ENCODE measurements at places on chromosomes 4 and X. TPM values are rescaled to one million over a fixed set of nuclear protein-coding genes. Genes with fewer than 3 reads are reported as not detected.

DNA sequence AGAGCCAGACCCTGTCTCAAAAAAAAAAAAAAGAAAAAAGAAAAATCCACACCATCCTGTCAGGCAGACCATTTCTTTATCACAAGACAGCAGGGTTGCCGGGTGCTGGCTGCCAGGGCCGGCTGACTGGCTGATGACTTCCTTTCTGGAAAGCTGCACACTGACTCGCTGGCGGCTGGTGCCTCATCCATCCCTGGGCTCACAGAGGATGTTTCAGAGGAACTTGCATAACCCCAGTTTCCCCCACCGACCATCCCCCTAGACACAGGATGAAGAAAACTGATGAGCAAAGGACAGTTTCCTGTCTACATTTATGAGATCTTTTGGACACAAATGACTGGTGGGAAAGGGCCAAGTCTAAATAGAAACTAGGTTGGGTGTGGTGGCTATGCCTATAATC lies 14.1 kb downstream of the HPSE start:
- peak; percentile 15 for DNase-seq

GRCh38 chr4:704198-704891 lies 1.3 kb upstream of the PCGF3 start:
- DNase-seq = no peak

DNA sequence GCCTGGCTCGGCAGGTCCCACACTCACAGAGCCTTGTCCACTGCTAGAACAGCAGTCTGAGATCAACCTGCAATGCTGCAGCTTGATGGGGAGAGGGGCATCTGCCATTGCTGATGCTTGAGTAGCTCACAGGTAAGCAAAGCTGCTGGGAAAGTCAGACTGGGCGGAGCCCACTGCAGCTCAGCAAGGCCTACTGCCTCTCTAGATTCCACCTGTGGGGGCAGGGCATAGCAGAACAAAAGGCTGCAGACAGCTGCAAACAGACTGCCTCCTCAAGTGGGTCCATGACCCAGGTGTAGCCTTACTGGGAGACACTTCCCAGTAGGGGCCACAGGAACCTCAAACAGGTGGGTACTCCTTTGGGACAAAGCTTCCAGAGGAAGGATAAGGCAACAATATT lies 110.6 kb upstream of the ADAMTS3 start:
- no peak for DNase-seq

- DNase-seq = no peak
Observed at GRCh38 chrX:153407736-153408135, 3.5 kb upstream of the ZFP92 start.

GRCh38 chr4:71382900-71383560 lies 44.2 kb downstream of the SLC4A4 start:
- no peak for DNase-seq

DNA sequence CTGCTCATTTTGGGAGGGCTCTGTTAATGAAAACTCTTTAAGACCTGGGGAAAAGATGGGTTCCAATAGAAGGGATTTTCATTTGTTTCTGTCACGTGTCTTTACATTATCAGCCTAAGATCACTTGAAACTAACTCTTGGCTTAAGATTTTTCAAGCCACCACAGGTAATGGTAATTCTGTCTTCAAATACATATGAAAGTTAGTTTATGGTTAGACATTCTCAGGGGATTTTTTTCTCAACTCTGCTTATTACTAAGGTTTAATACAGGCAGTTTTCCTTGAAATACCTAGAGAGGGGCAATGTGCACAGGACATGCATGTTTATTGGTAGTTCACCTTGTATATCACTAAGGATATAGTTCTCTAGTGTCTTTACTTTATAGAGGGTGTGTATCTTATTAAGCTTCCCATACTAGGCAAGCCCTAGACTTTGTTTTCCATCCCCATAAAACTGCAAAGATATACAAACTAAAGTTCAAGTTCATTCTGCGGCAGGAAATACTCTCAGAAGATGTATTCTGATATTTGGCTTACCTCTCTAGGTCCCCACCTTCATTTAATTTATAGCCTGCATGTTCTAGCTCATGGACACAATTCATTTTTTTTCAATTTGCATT lies 38.2 kb upstream of the MYOZ2 start:
- no peak for DNase-seq

DNA sequence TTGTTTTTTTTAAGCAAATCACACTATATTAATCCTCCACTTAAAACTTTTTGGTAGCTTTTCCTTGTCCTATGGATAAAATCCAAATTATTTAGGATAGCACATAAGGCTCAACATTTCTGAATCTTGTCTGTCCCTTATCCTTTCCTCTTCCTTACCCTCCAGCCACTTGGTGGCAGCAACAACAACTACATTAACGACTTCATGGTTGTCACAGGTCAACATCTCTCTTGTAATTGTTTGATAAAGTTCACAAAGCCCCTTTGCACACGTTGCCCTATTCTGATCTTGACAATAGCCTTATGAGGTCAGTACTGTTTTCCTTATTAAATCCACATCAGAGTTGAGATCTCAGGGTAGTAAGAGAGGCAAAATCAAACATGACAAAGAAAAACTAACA lies 269.0 kb upstream of the PABPC4L start:
- DNase-seq = no peak

DNA sequence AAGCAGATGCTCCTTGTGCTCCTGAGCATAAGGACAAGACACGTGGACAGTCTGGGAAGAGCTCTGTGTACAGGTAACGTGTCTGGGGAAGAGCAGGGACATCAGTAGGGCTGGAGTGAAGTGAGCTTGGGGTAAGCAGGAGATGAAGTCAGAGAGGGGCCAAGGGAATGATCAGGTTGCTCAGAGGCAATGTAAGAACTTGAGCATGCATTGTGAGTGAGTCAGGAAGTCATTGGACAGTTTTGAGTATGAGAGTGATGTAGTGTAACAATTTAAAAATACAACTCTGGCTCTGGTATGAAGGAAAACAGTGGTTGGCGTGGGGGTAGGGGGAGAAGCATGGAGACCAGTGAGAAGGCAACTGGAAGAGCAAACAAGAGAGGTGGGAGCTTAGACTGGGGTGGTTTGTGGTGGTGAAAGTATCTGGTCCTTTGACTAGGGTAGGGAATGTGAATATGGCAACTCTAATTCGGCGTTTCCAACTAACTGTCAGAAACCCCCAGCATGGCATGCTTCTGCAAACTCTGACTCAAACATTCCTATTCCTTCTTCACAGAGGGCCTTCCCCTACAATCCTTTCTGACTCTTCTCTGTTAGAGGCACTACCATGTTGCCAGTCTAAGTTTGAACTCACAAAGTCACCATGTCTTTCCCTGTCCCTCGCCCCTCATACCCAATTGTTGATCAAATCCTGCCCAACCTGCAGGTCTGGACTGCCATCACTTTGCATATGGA lies 57.2 kb downstream of the STBD1 start:
- DNase-seq = no peak

DNA sequence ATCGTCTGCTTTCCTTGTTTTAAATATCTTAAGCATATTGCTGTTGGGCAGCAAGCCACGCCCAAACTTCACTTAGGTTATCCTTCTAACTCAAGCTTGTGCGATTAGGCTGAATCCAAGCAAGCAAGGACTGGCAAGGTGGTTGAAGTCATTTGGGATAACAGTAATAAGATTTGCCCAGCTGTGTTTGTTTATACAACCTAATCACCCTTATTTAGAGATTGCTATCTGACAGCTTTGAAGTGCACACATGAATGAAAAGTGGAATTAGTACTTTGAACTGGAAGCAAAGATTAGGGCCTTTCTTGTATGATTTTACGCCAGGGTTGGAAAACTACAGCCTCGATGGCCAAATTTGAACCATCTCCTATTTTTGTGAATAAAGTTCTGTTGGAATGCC lies 182.1 kb downstream of the ASB9 start:
- DNase-seq = no peak

DNA sequence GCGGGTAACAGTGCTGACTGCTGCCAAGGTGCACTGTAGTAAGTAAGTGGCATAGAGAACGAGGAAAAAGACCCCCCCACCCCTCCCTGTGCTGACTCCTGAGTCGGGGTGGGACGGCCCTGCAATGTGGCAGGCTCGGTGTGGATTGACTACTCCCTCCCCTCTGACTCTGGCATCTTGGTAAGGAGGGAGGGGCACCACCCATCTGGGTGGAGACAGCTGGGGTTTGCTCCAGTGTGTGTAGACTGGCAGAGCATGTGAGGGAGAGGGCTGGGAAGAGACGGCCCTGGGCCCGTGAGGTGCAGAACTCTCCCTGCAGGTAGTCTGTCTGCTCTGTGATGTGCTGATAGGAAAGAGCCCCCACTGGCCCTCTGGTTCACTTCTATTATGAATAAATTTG lies 31.0 kb downstream of the NSG1 start:
- DNase-seq = no peak

- peak; percentile 31 for DNase-seq
Observed at GRCh38 chr4:142558851-142559250, 287.2 kb downstream of the INPP4B start.

DNA sequence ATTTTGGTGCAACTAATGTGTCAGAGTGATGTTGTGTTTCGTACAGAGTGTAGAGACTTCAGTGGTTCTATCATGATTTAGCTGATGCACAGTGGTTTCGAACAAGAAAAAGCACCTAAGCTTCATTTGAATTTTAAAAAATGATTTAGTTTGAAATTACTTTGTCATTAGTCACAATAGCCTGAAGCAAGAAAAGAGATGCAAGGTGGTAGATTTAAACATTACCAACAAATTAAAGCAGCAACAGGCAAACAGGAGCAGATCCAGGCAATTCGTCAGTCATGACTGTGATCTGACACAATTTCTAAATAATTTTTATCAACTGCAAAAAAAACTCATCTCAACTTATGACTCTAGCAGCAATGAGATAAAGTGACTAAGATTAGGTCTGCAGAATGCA lies 24.6 kb upstream of the COX7B2 start:
- no peak for DNase-seq

DNA sequence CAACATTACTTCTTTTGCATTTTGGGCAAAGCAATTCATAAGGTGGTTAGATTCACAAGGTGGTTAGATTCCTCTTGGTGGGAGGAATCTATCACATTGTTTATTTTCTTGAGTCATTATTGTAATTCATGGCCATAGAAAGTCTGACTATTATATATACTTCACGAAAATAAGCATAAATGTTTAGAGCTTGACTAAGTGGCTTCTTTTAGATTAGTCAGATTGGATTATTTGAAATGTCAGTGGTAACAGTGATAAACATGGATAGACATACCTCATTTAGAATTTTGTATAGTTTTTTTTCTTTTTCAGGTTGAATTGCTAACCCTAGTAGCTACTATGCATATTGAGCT lies 24.9 kb upstream of the DYNLT3 start:
- no peak for DNase-seq

DNA sequence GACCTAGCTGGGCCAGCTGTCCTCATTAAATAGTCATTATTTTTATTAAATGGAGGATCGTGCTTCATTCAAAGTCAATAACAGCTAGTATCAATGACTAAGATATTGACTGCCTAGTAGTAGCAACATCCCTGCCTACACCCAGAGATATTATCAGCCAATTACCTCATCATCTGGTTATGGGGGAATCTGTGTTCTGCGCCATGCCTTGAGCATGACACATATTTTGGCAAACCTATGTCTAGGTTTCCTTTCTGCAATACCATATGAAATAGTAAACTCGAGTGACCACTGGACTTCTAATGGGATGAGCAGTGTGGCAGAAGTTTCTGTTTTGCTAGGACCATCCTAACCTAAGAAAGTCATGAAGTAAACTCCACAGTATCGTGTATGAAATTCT lies 50.0 kb upstream of the AADAT start:
- DNase-seq = no peak

MAGEB1 gene
- not detected for polyA plus RNA-seq

MAOA gene
- polyA plus RNA-seq = 2.0 TPM

PABPC5 gene
- 5.1 TPM for polyA plus RNA-seq

SPIN2A gene
- polyA plus RNA-seq = 3.5 TPM

RNF150 gene
- 39.9 TPM for polyA plus RNA-seq

SORCS2 gene
- 10.0 TPM for polyA plus RNA-seq

MAGEE1 gene
- 4.1 TPM for polyA plus RNA-seq

SSX2 gene
- polyA plus RNA-seq = not detected

NHSL2 gene
- 9.7 TPM for polyA plus RNA-seq

All from muscle of back (tissue), 13 donors.